ENCODE measurements at places on chromosomes 7 and 10.

GRCh38 chr10:33661580-33662336 is 327.3 kb upstream of the NRP1 start:
- peak; percentile 61 for DNase-seq

DNA sequence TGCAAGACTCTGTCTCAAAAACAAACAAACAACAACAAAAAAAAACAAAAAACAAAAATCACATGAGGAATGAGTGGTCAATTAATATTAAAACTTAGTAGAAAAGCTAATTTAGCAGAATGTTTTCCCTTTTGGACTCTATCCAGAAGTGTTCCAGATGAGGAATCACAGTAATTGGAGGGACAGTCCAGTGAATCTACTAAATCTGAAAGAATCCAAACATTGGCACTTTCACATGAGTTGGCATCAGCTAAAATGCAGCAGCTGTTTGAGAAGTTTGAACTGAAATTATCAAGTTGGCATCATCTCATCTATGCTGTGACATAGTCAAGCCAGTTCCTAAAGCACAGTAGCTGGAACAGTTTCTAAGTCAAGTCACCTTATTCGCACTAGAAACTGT is 367.8 kb downstream of the PPP1R3A start:
- no peak for DNase-seq

DNA sequence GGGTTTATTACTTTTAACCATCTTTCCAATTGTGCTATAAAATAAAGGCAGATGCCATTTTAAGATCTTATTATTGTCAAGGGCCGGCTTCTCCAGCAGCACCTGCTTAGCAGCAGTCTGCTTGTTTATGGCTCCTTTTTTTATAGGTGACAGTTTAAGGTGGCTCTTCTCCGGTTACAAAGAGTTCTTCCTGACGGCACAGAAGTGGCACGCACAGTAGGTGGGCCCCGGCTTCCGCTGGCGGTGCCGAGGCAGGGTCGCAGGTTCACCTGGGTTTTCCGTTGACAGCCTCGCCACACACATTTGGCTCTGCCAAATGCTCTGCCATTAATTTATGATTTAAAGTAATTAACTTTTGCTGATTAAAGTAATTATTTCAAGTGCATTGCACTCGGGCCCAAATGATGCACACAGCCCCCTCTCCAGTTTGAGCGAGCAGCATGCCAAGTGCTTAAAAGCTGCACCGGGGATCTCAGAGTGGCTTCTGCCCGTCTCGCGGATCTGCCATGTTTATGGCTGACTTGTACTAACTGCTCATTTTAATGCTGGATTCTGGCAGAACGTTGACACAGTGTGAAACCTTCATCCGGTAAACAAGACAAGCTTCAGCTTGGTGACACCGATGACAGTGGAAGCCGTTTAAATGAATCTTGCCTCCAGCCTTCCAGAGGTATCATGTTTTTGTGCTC is 355.1 kb upstream of the MKI67 start:
- no peak for DNase-seq

DNA sequence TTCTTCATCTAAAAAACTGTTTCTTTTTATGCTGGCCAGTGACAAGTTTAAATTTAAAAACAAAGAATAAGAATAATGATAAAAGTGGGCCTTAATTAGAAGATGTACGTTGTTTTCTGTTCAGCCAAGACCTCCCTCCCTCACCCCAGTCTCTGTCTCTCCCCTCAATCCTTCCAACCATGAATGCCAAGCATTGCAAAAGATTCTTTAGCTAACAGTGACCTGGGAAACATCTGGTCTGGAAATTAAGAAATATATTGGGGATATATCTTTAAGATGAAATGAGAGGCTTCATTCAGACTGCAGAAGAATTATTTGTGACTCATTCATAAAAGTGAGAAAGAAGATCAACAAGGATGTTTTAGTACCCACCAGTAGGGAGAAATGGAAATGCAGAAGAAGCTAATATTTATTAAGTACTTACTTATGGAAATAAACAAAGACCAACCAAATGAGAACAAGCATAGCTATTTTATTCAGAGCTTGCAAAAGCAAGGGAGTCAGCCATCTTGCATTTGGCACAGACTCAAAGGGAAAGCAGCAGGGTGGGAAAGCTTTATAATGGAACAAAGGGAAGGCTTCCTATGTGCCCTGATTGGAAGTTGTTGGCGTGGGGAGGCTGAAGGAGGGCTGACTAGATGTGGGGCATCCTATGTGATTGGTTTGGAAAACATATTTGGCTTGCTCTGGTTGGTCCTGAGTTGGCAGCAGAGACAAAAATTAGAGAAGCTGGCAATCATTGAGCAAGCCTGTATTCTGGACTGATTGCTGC is 595.4 kb upstream of the GHITM start:
- no peak for DNase-seq

- no peak for DNase-seq
Observed at GRCh38 chr7:35691827-35692307, 3.1 kb downstream of the HERPUD2 start.

DNA sequence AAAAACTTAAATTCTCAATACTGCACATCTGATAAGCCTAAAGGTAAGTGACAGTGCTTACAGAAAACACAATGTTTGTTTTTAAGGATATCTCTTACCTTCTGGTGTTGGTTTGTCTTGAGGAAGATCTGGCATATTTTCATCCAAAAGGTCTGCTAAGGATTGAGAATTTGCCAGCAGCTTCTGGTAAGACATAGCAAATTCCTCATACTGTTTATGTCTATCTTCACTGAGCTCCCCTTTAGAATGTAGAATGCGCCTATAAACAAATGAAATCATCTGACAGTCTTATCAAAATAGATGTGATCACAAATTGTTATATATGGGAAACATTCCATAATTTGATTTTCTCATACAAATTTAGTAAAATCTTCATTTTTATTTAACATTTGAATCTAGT is 28.7 kb downstream of the UPF2 start:
- no peak for DNase-seq

DNA sequence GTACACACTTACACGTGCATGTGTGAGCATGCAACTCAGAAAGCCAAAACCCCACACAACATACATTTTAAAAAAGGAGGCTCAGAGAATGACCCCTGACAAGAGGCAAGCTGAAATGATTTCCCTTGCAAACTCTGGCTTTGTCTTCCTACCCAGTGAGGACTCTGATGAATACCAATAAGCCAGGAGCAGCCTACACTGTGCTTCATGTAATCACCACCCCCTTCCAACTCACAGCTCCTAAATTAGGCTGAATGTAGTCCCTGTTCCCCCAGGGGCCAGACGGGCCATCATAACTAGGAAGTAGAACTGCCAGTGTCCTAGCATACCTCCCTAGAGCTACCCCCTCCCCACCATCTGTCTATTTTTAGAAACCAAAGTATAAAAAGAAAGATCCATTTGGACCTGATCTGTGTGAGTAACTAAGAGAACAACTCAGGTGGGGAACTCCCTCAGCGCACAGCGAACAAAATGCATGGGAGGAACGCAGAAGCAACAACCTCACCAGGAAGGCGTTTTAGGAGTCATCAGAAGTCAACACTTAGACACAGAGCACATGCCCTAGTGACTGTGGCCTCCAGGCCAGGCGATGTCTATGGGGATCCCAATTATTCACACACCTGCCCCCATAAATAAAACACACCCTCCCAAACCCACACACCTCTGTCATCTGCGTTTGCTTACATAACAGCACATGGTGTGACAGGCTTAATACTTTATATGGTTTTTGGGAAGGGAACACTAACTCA is 1.9 kb downstream of the DGKI start:
- DNase-seq: no peak

DNA sequence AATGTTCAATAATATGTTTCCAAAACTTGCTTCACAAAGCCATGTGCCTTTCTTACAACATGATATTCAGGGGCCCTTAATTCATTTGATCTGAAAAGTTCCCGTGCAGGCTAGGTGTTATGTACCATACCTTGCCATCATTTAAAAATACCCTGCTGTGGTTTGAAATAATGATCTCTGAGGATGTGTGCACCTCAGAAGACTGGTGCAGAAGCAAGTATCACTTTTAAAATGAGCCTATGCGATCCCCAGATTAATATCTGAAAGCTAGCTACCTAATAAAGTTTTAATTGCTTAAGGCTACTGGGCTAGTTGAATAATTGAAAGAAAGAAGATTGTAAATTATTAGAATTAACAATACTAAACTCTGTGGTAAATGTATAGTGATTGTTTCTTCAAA is 262.4 kb downstream of the CDK14 start:
- no peak for DNase-seq

GRCh38 chr7:73726083-73726466 is 6.6 kb upstream of the STX1A start:
- DNase-seq: no peak

DNA sequence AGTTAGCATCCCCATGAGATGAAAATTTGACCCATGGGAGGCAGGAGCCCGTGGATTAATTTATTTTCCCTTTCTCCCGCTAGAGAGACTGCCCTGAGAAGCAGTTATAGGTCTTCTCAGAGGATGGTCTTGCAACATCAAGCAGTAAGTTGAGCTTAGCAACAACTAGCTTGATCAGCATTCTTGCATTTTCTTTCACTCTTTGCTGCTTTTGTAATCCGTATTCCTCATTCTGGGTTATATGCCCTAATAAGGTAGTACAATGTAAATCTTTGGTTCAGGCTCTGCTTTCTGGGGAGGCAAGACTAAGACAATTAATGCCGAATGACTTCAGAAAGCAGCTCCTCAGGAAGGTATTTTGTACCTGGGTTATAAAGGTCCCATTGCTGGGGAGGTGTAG is 146.8 kb downstream of the FZD1 start:
- no peak for DNase-seq

- DNase-seq: no peak
Observed at GRCh38 chr10:72079356-72079755, 9.0 kb downstream of the SPOCK2 start.

DNA sequence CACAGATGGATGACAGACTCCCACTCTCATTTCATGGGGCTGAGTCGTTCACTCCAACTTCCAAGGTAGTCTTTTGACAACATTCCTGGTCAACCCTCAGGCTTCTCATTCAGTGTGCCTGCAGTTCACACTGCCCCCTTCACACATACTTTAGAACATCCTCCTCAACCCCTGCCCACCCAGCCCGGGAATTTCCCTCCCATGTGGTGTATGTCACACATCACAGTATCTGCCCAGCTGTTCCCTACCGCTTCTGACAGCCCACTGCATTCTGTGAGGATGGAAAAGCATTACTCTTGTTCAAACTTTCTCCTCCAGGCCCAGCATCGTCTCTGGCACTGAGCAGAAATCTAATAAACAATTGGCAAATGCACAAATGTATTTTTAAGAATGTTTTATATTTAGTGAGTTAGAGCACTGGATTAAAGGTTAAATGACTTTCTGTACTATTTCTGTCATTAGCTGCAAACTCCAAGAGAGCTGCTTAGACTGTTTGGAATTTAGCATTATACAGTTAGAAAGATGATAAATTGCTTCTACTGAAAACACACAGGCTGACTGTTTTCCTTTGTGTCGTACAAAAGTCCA is 110.4 kb downstream of the SFMBT2 start:
- peak; percentile 55 for DNase-seq

DNA sequence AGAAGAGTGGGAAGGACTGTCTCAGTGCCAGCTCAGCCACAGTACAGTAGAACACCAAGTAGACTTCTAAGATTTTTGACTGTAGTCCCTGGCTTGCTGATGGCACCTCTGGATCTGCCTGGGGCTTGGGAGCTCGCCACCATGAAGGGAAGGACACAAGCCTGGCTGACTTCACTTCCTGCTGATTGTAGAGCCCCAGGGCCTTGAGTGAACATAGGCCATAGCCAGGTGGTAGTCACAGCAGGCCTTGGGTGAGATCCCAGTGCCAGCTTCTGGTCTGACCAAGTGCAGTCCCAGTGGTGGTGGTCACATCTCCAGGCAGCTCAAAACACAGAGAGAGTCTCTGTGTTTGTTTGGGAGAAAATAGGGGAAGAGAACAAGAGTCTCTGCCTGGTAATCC is 57.6 kb upstream of the HBP1 start:
- DNase-seq: no peak

GRCh38 chr10:59234816-59235429 is 58.5 kb downstream of the PHYHIPL start:
- DNase-seq: peak; percentile 27

DNA sequence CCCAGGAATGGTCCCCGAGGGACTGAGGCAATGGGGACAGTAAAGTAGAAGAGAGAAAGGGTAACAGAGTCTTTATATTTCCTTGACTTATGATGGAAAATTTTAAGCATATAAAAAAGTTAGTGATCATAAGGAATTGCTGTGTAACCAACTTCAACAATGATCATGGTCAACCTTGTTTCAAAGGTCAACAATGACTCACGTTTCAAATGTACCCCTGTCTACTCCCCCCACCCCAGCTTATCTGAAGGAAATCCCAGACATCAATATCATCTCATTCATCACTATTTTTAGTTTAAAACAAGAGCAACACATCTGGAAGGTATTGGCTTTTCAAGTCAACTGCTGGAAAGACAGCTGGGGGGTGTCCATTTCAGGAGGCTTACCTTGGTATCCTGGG is 92.9 kb downstream of the SMURF1 start:
- DNase-seq: no peak

DNA sequence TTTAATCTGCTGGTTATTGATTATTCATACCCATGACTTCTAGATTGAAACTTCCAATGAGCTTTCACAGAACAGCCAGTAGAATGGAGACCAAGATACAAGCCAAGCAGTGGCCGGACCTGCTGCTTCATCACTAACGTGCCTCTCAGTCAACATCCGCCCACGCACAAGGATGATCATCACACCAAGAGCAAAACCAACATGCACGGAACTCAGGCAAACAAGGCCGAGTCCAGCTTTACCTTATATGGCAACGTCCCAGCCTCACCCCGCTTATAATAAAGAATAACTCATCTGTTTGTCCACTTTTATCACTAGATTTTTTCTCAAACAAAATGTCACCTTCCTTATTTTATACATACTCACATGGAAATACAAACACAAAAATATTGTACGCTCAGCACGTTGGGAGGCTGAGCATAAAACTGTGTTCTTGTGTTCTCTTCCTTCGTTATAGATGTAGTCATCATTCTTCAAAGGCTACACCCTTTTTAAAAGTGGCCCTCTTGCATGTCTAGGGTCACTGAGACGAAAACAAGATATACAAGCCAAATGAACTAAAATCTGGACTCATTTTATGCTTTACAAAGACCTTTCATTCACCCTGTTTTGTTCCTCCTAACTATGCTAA is 122.7 kb downstream of the SFMBT2 start:
- no peak for DNase-seq

GRCh38 chr10:112835944-112836451 is 114.0 kb upstream of the TCF7L2 start:
- no peak for DNase-seq
